ENCODE measurements at places on chromosomes 5 and 9.

DNA sequence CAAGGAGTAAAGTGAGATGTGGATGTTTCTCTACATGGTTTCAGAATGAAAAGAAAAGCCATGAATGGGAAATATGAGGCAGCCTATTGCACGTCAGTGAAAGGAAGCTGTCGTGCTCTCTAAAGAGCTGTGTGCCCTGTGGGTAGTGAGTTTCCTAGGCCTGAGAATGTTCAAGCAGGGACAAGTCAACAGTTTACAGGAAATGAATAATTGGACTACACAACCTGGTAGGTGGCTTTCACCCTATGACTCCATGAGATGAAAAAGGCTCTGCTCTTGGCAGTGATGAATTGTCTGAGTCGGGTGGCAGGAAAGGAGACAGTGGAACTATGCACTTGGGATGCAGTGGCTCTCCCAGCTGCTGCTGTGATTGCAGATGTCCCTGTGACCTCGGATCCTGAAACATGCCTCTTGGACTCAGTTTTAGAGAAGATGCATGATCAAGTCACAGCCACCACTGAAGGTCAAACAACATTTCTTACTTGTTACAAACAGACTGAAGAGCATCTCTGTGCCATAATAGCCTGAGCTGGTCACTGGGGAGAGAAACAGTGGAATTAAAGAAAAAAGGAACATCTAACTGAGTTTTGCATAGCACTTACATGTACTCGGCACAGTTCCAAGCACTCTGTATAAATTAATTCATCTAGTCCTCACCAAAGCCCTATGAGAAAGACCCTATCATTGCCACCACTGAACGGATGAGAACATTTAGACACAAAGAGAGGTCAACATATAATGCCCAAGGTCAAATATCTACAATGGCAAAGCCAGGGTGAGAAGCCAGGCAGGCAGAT lies 293.7 kb downstream of the SPOCK1 start:
- no peak for DNase-seq

DNA sequence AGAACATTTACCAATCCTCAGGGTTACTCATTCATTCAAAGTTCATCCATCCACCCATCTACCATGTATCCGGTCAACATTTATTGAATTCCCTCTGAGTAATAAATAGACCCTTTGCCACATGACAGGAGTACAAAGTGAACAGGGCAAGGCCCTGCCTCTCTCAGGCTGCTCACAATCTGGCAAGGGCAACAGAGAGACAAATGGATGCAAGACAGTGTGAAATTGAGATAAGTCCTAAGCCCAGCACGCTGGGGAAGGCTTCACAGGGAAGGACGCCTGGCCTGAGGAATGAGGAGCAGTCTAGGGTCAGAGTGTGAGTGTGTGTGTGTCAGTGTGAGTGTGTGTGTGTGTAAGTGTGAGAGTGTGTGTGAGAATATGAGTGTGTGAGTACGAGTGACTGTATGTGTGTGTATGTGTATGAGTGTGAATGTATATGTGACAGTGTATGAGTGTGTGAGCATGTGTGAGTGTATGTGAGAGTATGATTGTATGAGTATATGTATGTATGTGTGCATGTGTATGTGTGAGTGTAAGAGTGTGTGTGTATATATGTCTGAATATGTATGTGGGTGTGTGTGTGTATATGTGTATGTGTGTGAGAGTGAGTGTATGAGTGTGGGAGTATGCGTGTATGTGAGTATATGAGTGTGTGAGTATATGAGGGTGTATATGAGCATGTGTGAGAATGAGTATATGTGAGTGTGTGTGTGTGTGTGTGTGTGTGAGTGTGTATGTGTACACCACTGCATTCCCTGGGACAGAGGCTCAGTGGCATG lies 145.6 kb downstream of the FSTL4 start:
- no peak for DNase-seq

DNA sequence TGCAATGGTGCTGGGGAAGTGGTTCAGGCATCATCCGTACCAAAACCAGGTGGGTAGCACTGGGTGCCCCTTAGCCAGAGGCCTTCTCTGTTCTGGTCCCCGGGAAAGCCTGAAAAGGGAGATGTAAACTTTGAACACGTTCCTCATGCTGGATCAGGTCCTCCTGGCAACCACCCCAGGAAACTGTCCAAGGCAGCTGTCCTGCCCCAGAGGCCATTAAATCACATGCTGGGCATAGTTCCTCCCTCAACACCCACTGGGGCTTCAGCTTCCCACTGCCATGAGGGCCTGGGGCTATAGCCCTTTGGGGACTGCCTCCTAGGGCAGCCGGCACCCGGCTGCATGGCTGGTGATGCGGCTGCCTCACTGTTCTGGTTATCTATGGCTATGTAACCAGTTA lies 228.9 kb upstream of the MVB12B start:
- DNase-seq = no peak

- DNase-seq = no peak
Observed at GRCh38 chr5:161094411-161094810, 242.4 kb upstream of the ATP10B start.

DNA sequence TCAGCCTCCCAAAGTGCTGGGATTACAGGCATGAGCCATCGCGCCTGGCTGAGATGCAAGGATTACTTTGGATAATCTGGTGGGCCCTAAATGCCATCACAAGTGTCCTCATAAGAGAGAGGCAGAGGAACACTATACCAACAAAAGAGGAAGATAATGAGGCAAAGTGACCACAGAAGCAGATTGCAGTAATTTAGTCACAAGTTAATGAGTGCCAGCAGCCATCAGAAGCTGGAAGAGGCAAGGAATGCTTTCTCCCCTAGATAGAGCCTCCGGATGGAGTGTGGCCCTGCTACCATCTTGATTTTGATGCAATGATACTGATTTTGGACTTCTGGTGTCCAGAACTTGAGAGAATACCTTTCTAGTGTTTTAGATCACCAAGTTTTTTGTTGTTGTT lies 122.3 kb downstream of the SPATA31D1 start:
- no peak for DNase-seq

GRCh38 chr9:14434158-14434504 lies 120.2 kb upstream of the NFIB start:
- DNase-seq = no peak

DNA sequence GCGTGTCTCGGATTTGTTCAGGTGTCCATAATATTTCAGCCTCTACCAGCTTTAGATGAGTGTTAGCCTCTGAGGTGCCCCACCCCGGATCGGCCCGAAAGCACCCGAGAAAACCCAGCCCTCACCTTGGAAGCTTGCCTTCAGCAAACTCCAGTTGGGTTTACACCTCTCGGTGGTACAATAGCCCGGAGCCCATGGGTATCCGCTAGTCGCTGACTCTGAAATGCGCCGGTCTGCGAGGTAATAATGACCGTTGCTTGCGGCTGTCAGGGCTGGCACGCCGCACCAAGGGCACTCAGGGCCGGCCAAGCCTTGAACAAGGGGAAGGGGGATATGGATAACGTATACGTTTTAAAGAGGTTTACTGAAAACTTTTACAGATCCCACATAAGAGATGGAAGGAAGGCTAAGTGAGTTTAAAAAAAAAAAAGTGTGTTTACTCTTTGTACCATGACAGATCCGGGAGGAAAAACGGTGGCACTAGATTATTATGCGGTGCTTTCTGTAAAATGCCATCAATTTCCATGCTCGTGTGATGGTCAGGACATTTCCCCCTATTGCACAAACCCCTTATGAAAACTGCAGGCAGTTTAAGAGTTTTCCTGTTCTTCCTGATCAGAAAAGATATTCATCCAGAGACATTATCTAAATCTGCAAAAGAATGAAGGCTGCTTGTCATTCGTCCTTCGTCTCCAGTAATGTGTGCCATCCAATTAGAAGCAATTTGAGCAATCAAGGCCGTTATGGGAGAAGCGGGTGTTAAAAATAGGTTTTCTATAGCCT lies 124.2 kb downstream of the TMEM161B start:
- DNase-seq = no peak

DNA sequence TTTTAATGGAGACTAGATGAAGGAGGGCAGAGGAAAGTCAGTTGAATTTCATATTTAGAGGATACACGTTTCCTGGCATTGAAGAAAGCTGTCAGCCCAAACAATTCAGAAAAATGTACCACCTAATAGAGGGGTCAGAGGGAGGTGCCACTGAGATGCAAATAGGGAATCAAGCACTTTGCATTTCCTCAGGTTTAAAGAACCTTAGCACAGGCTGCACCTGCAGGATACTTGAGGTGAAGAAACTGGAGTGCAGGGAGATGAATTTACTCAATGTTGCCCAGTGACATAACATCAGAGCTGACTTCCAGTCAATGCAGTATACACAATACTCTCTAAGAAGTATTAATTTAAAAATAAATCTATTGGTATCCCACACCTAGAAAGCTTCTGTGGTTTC lies 67.0 kb upstream of the MAST4 start:
- DNase-seq = no peak

GRCh38 chr5:55601204-55601618 lies 66.4 kb upstream of the PLPP1 start:
- peak; percentile 57 for DNase-seq

DNA sequence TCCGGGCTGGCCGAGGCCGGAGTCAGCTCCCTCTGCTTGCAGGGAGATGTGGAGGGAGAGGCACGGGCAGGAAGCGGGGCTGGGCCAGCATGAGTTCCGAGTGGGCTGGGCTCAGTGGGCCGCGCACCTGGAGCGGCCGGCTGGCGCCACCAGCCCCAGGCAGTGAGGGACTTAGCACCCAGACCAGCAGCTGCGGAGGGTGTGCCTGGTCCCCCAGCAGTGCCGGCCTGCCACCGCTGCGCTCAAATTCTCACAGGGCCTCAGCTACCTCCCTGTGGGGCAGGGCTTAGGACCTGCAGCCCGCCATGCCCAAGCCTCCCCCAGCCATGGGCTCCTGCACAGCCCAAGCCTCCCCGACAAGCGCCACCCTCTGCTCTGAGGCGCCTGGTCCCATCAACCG lies 700.3 kb downstream of the DNAH5 start:
- no peak for DNase-seq

DNA sequence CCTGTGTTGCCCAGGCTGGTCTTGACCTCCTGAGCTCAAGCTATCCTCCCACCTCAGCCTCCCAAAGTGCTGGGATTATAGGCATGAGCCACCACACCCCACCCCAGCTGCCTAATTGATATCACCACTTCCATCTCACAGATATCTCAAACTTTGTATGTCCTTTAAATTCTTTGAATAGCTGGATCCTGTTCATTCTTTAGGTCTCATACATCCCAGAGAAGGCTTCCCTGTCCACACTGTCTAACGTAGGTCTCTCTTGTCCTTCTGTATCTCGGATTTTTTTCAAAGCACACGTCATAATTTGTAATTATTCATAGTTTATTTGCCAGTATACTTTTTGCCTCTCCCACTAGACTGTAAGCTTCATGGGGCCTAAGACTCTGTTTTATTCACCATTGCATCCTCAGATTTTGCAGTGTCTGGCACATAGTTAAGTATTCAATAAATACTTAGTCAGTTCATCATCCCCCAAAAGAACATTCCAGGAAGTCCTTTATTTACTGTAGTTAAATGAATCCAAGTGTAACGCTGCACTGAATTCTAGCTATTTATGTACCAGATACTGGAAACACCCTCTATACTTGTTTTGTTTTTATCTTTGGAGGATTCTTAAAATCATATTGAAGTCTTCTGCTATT lies 10.5 kb downstream of the ARSK start:
- DNase-seq = no peak

GRCh38 chr9:112355427-112355897 lies 22.0 kb upstream of the PTBP3 start:
- no peak for DNase-seq

GRCh38 chr5:127228540-127229184 lies 61.9 kb upstream of the MEGF10 start:
- DNase-seq = no peak

- DNase-seq = no peak
Observed at GRCh38 chr9:86054695-86055094, 44.7 kb downstream of the GOLM1 start.

- DNase-seq = no peak
Observed at GRCh38 chr5:172919525-172920446, 39.4 kb upstream of the RPL26L1 start.

- DNase-seq = no peak
Observed at GRCh38 chr9:134645607-134646365, 4.2 kb downstream of the COL5A1 start.

GRCh38 chr5:14180437-14180836 lies 37.3 kb downstream of the TRIO start:
- no peak for DNase-seq

GRCh38 chr9:86405926-86406325 lies 51.7 kb upstream of the TUT7 start:
- DNase-seq = peak; percentile 71

DNA sequence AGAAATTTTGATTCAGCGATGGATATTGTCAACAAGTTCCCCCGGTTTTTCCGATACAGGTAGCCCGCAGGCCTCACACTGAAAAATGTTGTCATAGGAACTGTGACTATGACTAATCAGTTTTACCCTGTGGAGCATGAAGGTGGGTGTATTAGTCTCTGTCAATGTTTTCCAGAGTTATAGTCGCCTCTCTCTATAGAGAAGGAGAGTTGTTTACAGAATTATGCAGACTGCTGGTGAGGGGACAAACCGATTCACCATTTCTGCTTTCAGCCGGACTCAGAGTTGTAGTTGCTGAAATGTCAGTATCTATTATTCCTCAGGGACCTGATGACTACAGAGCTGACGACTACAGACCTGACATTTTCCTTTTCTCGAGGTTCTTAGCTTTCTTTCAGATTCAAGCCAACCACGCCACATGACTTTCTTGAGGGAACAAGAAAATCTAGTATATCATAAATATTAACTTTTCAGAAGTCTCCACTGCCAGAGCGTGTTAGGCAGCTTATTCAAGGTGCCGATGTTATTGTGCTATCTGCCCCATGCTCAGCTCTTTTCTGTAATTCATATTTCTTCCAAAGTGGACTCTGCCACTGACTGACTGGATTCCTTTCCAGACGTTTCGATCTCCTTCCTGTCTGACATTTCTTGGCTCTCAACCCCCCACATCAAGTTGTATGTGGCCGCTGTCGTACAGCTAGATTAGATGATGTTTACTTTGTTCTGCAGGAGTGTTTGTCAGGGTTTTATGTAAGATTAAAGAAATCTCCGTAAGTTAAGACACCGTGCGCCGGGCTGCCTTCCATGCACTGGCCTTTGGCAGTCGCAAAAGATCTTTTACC lies 178.1 kb downstream of the FGF1 start:
- DNase-seq = no peak

DNA sequence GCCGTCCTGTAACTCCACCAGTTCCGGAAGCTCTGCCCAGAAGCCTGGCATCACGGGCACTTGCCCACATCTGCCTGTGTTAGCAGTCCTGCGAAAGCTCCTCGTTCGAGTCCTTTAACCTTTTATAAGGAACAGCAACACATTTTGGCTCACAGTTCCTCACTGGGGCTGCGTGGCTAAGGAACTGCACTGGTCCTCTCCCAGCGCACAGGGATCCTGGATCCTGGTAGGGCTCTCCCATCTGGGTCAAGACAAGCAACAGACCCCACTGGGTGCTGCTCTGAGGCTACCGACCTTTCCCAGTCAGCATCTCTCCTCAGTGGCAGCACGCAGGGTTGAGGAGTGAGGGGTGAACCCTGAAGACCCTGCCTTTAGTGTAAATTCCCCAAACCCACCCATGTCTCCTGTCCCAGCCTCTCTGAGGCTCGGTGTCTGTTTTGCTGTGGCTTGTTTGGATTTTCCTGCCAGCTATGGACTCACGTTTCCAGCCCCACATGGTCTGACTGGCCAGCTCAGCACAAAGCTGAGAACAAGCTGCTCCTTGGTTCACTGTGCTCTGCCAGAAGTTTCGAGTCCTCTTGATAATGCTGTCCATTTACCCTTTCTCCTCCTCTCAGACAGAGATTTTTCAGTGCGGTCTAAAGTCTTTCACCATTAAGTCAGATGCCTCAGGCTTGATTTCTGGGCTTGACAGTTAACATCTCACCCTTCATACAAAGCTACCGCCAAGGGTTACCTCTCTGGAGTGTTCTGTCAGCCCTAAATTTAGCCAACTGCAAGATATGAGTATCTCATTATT lies 80.0 kb downstream of the AK8 start:
- DNase-seq = no peak
